AML-193 (cell line): ENCODE measurements at places on chromosomes 1 and 21.

- no peak for DNase-seq
Observed at GRCh38 chr1:170471398-170472053, 60.4 kb upstream of the GORAB start.

- DNase-seq = no peak
Observed at GRCh38 chr1:30752651-30752908, 5.0 kb downstream of the LAPTM5 start.

DNA sequence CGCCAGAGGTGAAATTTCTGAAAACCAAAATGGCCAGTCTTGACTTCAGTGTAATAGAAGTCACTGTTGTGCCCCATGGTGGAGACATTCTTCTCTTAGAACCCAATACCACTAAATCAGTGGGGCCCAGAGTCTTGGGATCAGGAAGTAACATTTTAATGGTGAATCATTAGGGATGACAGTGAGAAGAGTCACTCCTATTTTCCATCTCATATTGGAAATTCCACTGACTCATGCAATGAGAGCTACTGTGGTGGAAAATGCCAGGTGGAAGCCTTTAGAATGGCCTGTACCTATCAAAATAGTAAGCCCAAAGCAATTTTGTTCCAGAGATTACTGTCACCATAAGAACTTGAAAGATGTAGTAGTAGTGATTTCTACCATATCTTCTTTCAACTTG lies 20.6 kb upstream of the PPM1J start:
- no peak for DNase-seq

DNA sequence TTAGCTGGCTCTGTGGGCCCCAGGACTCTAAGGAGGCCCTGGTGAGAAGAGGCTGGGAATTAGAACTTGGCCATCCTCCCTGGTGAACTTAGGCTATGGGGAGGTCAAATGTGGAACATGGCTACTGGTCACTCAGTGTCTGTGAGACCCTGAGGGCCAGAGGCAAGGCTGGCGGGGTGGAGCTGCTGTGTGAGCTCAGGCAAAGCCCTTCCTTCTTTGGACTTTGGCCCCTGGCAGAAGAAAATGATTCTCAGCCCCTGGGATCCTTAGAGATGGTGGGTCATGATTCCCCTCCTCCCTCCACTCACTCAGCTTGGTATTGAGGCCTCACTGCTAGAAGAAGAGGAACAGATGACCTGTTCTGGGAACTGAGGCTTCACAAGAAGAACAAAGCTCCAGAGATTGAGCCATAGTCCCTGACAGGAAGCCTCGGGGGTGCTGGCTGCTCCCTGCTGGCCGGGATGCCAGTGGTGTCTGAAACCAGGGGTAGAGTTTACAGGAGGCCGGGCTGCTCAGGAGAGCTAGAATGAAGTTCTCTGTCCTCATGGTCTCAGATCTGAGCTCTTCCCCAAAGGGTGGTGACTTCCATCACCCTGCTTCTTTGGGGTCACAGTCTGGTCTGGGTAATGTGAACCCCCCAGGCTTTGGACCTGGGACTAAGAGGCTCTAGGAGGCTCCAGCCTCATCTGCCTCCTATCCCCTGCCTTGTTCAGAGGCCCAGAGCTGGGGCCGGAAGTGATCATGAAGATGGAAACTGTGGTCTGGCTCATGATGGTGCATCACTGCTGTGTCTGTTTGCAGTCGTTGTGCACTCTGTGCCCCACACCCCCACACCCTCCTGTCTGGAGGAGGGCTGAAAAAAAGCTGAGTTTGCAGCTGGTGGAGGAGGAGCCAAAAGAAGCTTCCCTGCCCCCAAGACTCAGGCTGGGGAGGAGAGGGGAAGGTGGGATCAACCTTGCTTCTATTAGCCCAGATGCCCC lies 905 bp downstream of the BTBD19 start:
- peak; percentile 91 for DNase-seq

DNA sequence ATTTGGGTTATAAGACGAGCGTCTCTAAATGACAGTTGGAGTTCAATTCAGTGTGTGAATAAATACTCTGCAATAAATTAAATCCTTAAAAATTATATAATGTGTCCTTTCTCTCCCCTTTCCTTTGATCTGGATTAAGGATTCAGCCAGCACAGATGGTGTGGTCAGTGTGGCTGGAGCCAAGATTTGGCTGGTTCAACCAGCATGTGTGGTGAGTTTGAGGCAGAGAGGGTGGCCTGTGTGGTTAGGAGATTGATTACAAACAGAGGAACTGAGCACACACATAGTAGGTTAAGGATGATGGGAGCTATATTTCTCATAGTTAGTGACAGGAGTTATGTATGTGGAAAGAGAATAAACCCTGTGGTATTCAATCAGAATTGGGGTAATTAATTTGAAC lies 14.2 kb upstream of the AMIGO1 start:
- no peak for DNase-seq

DNA sequence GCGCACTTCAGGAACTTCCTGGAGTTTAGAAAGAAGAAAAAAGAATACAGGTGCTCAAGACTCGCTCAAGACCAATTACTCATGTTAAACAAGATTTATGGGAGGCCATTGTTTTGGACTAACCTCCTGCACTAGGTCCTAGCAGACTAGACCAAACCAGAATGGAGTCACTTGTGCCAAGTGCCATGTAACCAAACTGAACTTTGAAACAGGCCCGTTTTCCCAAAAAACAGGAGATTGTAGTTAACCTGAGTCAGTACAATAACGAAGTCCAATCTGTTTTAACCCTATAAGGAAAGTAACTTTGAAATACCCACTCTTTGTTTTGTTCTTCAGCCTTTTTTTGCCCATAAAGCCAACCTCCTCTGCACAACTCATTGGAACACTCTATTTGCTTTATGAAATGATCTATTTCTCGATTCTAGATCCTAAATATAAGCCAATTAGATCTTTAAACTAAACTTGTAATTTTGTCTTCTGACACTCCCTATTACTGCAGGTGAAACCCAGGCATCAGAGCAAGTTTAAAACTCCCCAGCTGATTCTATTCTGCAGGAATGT lies 695 bp upstream of the NTPCR start:
- no peak for DNase-seq

DNA sequence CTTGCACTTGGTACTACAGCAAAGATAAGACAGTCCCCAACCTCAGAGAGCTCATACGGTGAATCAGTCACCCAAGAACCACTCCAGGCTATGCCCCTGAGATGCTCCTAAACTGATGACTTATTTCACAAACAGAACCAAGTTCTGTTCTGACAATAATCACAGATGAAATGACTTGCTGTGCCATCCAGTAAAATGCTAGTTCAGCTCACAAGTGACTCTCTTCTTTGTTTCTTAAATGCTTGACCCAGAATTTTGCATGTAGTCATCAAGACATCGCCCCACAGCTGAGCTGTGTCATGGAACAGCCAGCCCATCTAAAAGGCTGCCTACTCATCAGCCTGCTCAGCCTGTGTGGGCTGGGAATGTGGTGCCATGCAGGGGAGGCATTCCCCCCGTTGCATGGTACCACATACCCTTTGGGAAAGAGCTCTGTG lies 6.1 kb upstream of the SLC19A2 start:
- DNase-seq = no peak

DNA sequence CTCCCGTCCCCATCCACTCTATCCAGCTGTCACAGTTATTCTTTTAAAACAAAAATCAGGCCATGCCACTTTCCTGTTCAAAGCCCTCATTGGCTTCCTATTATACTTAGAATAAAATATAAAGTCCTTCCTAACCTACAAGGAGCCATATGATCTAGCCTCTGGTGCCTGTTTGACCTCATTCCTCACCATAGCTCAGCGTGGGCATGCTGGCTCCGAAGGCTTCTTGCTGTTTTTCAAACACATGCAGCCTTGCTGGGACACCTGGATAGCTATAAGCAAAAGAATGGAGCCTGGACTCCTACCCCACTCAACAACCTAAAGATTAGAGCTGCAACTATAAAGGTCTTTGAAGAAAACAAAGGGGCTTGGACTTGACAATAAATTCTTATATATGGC lies 23.7 kb downstream of the DHCR24 start:
- no peak for DNase-seq

GRCh38 chr1:185244015-185244747 lies 72.9 kb downstream of the IVNS1ABP start:
- no peak for DNase-seq

GRCh38 chr1:232280910-232281309 lies 349.0 kb downstream of the SIPA1L2 start:
- no peak for DNase-seq

- DNase-seq = no peak
Observed at GRCh38 chr1:100322436-100323211, 29.7 kb upstream of the CDC14A start.

GRCh38 chr1:94971491-94971924 lies 44.6 kb upstream of the CNN3 start:
- no peak for DNase-seq

DNA sequence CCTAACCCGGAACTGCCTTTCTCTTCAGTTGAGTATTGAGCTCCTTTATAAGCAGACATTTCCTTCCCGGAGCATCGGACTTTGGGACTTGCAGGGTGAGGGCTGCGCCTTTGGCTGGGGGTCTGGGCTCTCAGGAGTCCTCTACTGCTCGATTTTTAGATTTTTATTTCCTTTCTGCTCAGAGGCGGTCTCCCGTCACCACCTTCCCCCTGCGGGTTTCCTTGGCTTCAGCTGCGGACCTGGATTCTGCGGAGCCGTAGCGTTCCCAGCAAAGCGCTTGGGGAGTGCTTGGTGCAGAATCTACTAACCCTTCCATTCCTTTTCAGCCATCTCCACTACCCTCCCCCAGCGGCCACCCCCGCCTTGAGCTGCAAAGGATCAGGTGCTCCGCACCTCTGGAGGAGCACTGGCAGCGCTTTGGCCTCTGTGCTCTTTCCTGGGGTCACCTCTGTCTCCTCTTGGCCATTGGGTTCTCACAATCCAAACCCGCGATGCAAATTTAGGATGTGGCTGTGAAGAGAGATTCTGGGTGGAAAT lies 3.7 kb downstream of the OLIG2 start:
- no peak for DNase-seq

DNA sequence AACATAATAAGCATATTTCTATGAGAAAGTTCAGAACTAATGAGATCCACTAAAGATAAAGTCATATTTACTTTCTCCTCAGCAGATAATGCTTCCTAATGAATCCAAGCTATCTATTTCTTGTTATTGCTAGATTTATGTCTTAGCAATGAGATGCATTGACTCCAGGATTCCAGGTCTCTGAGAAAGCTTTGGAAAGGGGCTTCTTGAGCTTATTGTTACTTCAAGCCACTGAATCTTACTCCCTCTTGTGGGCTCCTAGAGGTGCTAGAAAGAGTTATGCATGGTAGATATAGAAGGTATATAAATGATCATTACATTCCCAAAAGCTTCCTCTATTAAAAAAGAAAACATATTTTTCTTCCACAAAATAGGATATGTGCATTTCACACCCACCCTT lies 246.4 kb upstream of the ADAMTS5 start:
- no peak for DNase-seq
